Islet precursor cell (in vitro differentiated cells): ENCODE measurements at places on chromosomes 7 and 10.

DNA sequence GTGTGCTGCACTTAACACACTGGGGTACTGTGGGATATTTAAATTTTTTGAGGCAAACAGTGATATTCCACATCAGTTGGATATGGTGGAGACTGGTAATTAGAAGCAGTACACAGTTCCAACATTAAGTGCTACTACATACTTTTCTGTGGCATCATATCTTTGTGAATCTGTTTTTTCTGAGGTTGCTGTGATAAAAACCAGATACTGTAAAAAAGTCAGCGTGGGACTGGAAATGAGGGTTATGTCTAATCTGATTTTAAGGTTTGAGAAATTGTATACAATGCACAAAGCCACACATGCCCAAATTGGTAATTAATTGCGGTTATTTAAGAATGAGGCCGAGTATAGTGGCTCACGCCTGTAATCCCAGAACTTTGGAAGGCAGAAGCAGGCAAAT is 41.2 kb downstream of the TBC1D12 start:
- DNase-seq = no peak

GRCh38 chr7:47186316-47186715 is 395.6 kb downstream of the TNS3 start:
- no peak for DNase-seq

DNA sequence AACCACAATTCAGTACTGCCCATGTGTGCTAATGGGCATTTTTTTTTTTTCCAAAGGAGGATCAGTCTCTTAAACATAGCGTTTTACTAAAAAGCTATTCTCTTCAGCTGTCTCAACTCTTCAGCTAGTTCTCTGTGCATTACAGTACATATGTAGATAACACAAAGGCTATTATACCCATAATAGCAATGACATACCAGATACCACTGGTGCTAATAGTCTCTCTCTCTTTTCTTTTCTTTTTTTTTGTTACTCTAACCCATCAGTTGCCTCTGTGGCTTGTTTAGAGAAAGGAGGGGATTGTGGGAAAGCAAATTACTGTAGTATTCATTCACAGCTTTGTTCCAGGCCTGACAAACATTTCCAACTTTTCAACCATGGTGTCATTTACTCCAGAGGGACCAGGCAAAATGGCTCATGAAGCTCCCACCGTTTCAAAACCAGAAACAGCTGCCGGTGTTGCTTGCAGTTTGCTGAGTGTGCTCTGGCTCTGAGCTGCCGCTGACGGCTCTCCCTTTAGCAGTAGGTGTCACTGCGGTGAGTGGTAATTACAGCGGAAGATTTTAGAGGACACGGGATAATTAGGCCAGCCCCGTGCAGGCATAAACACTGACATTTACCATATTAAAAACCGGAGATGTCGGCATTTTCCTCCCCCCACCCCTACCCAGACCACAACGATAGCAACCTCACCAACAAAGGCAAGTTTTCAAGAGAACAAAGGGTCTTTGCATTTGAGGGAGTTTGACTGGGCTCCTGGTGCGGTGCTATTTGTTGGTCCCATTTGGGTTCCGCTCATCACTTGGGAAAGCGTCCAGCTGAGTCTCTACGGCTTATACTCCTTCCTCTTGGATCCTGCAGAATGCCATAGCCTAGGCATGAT is 1005.5 kb downstream of the KCNMA1 start:
- no peak for DNase-seq

GRCh38 chr10:43043342-43043772 is 33.5 kb upstream of the RET start:
- peak; percentile 47 for DNase-seq

- DNase-seq = no peak
Observed at GRCh38 chr10:119980956-119981750, 88.6 kb downstream of the SEC23IP start.

GRCh38 chr7:157587805-157588560 is 251.2 kb downstream of the DNAJB6 start:
- no peak for DNase-seq

DNA sequence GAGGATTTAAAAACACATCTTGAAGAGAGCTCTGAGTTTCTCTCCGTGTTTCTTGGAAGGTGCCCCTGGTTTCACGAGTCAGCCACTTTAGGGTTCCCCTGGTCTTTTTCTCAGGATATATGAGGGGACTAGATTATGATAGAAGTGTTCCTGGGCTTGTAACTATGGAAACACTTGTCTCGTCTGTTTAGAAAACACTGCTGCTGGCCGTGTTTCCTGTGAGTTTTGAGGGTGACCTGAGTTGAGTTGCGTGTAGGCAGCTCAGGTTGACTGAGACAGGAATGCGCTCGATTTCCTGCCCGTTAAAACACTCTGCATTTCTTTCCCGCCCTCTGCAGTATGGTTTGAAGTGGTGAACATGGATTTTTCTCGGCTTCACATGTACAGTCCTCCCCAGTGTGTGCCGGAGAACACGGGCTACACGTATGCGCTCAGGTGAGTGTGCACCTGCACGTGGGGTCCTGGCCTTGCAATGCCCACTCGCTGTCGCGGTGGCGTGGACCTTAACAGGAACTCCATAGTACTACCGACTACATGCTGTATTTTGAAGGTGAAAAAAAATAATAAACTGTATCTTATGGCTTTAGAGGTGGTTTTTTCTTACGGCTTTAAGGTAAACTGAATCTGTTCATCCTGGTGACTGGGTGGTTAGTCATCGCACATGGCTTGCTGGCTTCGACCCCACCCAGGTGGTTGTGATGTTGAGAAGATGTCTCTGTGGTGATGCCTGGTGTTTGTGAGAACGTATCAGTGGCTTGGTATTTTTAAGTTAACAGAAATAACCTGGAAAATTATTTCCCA is at the start of gene SUN1:
Gene SUN1, plus strand, starts transcription at position 310 of the 801 bp plus-strand sequence. Its CDS starts 49 bp downstream, at position 359.
- peak; percentile 77 for DNase-seq

DNA sequence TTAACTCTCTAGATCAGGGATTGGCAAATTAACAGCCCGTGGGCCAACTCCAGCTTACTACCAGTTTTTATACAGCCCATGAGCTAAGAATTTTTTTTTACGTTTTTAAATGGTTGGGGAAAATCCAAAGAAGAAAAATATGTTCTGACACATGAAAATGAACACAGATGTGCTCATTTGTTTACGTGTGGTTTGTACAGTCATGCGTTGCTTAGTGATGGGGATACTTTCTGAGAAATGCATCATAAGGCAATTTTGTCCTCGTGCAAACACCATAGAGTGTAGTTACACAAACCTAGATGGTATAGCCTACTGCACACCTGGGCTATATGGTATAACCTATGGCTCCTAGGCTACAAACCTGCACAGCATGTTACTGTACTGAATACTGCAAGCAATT is 8.3 kb upstream of the SMKR1 start:
- DNase-seq = no peak

GRCh38 chr10:108989976-108990375 is 933.3 kb downstream of the XPNPEP1 start:
- DNase-seq = no peak

- no peak for DNase-seq
Observed at GRCh38 chr10:125085258-125086054, 74.9 kb downstream of the CTBP2 start.

DNA sequence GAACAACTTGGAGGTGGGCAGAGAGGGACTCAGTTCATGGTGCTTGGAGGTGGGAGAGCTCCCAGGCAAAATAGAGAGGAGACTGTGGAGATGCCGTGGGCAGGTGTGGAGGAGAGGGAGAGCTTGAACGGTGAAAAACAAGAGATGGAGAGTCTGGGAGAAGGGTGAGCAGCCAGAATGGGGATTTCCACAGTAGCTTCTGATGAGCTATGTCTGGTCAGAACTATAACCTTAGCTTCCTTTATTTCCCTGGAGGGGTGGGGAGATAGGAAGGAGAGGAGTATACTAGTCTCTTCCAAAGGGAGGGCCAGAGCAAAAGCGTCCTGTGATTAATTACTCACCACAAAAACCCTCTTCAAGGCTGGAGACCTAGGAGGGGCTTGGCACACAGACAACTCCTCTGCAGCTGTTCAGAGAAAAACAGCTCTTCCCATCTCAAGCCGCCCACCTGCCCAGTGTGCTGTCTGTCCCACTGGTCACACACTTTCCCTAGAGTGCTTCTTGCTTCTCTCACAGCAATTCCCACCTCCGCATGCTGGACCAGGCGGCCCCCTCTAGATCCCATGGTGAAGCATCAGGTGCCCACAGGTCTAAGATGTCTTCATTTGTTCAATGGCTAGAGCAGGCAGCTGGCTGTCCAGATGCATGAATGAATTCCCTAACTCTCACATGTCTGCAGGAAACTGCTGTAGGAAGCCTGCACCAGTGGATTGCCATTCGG is 41.9 kb downstream of the TAS2R41 start:
- no peak for DNase-seq

DNA sequence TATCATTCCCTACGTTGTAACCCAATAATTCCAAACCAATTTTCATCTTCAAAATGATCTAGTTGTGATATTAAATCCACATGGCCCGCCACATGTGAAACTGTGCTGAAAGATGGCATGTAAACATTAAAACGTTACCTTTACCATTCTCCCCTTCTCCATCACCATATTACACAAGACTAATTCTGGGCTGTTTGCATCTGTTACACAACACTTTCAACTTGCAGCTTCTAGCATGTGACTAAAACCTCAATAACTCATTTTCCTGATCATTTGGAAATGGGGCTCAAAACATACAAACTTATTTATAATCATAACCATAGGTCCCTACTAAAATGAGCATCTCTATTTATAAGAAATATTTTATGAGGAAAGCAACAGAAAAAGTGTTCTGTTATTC is 4.7 kb downstream of the MTERF1 start:
- no peak for DNase-seq

GRCh38 chr10:113753020-113753692 is 1.7 kb downstream of the PLEKHS1 start:
- DNase-seq = no peak

DNA sequence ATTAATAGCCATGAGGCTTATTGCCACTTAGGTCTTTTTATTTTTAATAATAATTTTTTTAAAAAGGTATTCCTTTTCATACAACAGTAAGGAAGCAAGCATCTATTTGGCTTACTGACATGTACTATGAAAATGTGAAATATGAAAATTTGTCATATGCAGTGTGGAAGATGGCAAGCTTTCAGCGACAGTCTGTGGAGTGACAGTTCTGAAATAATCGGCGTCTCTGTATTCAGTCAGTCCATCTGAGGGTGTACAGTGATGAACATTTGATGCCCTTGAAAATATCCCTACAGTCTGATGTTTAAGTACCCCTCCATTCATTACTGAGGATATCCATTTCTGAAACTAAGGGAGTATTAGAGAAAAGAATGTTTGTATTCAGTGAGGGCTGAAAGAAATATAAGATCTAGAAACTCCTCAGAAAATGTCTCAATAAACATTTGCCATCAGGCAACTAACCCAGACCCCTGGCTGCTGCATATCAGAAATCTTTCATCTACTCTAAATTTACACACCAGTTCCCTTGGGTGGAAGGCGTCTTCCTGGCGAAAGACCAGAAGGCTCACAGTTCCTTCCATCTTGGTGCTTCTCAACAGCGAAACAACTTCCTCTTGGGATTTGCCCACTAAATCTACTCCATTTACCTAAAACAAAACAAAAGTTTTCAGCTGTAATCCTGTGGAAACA is 440.6 kb downstream of the PARD3 start:
- DNase-seq = no peak

DNA sequence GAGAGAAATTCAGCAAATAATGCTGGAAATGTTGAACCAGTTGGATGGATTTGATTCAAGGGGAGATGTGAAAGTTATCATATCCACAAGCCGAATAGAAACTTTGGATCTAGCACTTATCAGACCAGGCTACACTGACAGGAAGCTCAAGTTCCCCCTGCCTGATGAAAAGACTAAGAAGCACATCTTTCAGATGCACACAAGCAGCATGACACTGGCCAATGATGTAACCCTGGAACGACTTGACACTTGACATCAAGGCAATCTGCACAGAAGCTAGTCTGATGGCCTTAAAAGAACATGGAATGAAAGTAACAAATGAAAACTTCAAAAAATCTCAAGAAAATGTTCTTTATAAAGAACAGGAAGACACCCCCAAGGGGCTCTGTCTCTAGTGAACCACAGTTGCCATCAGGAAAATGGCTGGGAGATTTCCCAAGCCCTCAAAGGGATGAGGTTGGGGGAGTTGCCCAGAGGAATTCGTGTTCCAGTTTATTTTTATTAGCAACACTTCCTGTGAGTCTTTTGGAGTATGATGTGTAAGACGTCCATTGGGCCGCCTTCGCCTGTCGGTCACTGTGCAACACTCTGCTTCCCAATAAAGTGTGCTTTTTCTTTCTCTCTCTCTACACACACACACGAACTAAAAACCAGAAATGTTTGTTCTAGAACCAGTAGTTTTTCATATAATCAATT is 200.0 kb downstream of the HIBADH start:
- DNase-seq = no peak

DNA sequence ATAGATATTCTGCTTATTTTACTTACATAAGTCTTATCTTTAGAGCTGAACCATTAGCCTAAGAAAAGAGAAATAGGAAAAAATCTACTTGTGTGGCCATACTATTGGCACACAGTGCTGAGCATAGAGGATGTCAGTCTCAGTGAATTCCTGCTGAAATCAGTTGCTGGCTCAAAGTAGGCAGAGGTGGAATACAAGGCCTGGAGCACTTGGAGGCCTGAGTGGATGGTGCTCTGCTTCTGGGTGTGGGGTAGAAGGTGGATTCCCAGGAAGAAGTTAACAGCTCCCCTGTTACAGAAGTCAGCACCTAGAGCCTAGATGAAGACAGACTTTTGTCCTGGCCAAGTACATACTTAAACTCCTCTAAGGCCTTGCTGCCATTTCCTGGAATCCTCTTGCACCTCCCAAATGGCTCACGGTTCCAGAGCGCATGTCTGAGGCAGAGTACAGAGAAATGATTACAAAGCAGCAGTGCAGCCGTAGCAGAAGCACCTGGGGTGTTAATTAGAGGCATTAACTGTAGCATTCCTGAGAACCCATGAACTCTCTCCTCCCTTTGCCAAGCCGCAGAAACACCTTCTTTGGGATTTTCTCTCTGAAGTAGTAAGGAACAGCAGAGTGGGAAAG is 18.0 kb upstream of the XPNPEP1 start:
- no peak for DNase-seq

DNA sequence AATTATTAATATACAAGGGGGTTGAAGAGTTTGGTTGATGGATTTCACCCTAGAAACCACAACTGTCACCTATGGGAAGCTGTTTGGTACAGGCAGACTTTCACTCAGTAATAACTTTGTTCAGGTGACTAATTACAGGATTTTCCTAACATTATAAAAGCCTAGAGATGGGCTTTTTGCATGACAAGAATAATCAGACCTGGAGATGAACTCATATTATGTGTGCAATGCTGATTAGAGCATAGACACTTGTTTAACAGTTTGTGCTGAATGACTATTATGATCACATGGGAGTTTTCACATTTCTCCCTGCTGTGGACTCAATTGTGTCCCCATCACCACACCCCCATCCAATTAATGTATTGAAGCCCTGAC is 90.2 kb upstream of the STEAP4 start:
- no peak for DNase-seq

GRCh38 chr7:1712907-1713501 is 42.9 kb downstream of the ELFN1 start:
- DNase-seq = no peak

GRCh38 chr7:1758028-1758858 is 88.2 kb downstream of the ELFN1 start:
- DNase-seq = no peak

- no peak for DNase-seq
Observed at GRCh38 chr7:155093596-155093995, 23.5 kb downstream of the HTR5A start.

GRCh38 chr10:112614586-112614985 is 167.6 kb downstream of the VTI1A start:
- DNase-seq = no peak
